ENCODE measurements at places on chromosomes 7 and 10.

- DNase-seq = no peak
Observed at GRCh38 chr7:69762821-69763352, 164.6 kb downstream of the AUTS2 start.

DNA sequence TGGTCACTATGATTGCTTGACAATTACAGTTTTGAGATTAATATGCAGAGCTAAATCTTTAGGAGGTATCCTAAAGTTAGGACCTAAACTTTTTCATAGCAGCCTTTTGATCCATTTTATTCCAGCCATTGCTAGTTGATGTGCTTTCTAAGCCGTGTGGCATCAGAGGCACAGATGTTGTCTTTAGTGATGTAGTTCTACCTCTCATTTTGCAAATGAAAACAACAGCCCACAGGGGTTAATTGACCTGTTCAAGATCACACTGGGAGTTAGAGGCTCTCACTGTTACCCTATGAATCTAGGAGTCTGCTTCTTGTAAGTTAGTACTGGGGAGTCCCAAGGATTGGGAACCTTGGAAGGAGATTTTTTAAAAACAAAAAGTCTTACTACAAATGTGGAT lies 10.6 kb downstream of the AUTS2 start:
- no peak for DNase-seq

DNA sequence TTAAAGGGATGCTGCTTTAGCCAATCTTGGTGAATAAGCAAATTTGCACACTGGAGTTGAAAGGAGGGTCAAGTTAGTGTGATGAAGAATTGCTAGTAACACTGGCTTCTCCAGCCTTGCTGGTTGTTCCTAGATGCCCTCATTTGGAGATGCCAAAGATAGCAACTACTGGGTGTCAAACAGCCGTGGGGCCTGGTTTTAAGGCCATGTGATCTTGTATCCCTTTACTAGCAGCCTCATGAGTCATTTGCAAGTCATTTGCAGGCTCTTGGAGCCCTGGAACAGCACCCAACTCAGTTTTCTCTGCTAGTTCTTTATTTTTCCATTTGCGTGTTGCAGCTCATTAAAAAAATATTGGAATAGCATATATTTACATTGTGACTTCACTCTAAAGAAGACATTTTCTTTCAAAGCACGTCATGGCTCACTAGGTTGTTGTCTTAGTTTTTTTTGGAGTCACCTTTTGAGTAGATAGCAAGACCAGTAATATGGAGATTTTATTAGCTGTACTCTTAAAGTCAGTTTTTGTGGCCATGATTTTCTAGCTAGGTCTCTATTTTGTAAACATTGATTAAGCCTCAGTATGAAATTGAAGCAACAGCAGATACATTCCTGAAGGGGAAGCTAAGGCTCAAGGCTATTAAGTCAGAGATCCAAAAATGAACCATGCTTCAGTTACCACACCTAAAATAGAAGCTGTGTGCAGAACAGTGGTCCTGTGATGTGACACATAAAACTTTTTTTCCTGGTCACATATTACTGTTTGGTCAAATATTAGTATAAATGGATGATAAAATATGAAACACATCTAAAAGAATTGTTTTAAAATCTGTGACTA lies 1.3 kb downstream of the LSMEM1 start:
- no peak for DNase-seq

DNA sequence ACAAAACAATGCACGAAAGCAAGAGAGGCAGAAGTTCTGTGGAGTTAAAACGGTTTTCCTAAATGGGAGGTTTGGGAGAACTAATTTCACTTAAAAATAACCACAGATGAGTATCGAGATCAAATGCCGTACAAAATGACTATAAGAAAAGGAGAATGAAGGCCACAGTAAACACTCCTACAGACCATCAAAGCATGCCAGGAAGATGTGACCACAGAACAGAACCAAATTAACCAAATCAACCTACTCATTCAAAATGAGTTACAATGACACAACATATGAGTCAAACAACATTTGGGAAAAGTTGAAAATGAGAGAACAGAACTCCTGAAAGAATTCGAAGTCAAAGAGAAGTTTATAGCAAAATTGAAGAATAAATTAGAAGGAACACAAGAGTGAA lies 24.3 kb upstream of the DOCK1 start:
- no peak for DNase-seq

DNA sequence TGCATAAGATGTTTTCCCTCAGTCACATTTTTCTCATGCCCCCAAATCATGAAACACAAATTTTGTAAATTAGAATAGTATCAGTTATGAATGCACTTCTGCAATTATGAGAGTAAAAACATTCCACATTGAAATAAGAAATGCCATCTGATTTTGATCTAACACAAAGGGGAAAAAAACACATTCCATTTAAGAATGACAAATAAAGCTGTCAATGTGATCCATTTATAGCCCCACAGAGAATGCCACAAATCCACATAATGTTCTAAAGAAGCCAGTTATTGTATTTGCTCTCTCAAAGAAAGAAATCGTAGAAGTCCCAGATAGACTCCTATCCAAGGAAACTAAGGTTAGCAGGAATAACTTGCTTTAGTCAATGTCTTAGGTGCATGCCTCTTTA lies 48.7 kb upstream of the RHOBTB1 start:
- DNase-seq = no peak

GRCh38 chr7:40640566-40640965 lies 505.8 kb downstream of the SUGCT start:
- DNase-seq = no peak

- no peak for DNase-seq
Observed at GRCh38 chr7:137611606-137612005, 235.2 kb downstream of the DGKI start.

DNA sequence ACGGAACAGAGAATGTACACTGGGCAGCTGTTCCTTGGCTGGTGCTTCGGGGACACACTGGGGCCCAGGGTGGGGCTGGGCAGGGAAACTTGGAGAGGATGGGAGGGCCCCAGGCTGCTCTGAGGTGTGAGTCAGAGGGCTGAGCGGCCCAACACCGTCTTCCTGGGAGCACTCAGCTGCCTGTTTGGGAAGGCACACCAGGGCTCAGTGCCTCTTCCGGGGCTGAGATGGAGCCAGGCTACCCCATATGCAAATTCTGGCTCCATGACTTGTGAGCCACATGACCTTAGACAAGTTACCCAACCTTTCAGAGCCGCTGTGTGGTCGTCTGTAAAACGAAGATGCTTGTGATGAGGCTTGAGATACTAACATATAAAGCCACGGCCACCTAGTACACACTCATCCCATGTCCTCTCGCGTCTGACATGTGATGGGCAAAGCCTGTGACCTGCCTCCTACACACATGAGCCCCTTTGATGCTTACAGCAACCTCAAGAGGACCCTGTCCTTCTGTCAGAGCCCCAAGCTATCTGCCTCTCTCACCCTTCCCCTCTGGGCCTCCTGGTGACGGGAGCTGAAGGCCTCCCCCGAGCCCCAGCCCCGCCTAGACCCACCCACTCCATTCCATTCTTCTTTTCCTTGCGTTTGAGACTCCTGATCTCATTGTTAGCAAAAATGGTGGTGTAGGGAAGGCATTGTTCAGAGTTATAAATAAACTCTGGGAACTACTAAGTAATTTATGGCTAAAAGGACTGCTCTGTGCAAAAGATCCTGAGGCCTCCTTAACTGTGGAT lies 26.1 kb downstream of the KLRG2 start:
- no peak for DNase-seq
